ENCODE measurements at places on chromosomes 16 and 17. TPM values are rescaled to one million over a fixed set of nuclear protein-coding genes. Genes with fewer than 3 reads are reported as not detected.

DNA sequence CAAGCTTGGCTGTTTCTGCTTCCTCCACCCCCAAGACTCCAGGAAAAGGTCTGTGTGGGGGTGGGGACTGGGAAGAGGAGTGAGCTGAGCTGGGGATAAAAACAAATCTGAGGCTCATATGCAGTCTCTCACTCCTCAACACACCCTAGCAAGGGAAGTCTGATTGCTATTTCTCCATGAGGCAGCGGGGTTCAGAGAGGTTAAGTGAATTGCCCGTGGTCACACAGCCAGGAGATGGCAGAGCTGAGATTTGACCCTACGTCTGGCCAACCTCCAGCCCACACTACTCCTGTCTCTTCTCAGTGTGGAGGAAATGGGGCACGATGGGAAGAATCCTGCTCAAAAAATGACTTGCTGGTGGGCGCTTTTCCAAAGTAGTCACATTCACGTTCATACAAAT is 4.8 kb upstream of the ABCC3 start:
- no peak overlapping the region for H3K4me3 ChIP-seq
- DNase-seq, result no peak
- H3K36me3 ChIP-seq, result no peaks in the 10 kb centered on the region
- no peak overlapping the region for H3K27ac ChIP-seq
- H3K4me1 ChIP-seq, result no peaks in the 10 kb centered on the region
- H3K27me3 ChIP-seq, result peaks cover 27% of the 10 kb centered on the region

Gene TAT
- 0.63 TPM for total RNA-seq

DNA sequence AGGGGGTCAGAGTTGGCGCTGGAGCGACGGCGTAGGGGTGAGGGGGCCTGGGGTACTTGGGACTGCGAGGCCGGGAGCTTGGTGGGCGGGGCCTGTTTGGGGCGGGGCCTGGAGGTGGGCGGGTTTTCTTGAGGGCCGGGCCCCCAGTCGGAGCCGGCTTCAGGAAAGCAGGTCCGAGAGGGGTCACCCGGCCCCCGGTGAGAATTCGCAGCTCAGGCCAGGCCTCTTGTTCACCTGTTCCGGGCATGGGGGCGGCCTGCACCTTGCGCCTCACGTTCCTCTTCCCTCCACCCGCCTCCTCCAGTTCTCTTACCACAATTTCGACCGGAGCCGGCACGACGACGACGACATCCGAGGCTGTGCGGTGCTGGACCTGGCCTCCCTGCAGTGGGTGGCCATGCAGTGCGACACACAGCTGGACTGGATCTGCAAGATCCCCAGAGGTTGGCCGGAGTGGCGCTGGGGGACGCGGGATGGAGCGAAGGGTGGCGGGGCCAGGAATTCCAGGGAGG is 52.5 kb downstream of the MRC2 start:
- peaks cover 53% of the 10 kb centered on the region for H3K4me1 ChIP-seq
- H3K36me3 ChIP-seq, result no peaks in the 10 kb centered on the region
- no peak for DNase-seq
- H3K4me3 ChIP-seq, result no peak overlapping the region
- no peak overlapping the region for H3K27ac ChIP-seq
- H3K27me3 ChIP-seq, result no peaks in the 10 kb centered on the region

DNA sequence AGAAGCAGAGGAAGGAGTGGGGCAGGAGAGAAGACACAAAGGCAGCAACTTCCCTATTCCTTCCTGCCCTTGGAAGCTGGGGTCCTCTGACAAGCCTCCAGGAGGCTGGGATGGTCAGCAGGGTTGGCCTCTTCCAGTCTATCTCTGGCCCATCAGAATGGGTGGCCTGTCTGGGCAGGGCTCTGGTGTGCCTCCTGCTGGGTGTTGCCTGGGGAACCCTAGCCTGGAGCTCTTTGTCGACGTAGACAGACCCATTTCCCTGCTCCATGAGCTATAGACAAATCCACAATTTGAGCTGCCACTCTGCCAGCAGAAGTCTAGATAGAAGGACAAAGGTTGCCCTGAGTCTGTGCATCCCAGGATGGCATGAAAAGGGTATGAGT is 11.4 kb downstream of the IGFBP4 start:
- peaks cover 32% of the 10 kb centered on the region for H3K36me3 ChIP-seq
- H3K27me3 ChIP-seq, result no peaks in the 10 kb centered on the region
- DNase-seq, result no peak
- no peak overlapping the region for H3K27ac ChIP-seq
- H3K4me3 ChIP-seq, result no peak overlapping the region

Gene OSGIN1
- 4.2 TPM for total RNA-seq

Gene MMP28
- not detected for total RNA-seq

DNA sequence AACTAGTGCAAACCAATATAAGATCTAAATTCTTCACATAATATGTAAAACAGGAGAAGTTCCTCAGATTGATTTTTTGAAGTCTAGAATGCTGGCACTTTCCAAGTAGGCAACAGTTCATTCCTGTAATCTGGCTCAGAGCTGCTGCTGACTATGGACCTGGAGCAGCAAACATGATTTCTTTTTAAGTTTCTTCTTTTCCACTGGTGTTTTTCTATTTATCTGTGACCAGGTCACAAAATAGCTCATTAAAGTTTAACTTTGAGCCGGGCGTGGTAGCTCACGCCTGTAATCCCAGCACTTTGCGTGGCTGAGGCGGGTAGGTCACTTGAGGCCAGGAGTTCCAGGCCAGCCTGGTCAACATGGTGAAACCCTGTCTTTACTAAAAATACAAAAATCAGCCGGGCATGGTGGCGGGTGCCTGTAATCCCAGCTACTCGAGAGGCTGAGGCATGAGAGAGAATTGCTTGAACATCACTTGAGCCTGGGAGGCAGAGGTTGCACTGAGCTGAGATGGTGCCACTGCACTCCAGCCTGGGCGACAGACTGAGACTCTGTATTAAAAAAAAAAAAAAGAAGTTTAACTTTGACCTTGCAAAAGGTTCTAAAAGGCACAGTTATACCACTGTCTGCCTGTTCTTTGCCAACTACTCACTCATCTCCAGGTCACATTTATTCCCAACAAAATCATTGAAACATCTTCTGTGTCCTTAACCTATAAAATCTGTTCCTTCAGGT is 29.4 kb upstream of the SLC13A2 start:
- no peaks in the 10 kb centered on the region for H3K4me1 ChIP-seq
- no peak overlapping the region for H3K27ac ChIP-seq
- DNase-seq, result no peak
- H3K36me3 ChIP-seq, result no peaks in the 10 kb centered on the region
